ENCODE measurements at places on chromosomes 7 and 10. TPM values are rescaled to one million over a fixed set of nuclear protein-coding genes. Genes with fewer than 3 reads are reported as not detected.

DNA sequence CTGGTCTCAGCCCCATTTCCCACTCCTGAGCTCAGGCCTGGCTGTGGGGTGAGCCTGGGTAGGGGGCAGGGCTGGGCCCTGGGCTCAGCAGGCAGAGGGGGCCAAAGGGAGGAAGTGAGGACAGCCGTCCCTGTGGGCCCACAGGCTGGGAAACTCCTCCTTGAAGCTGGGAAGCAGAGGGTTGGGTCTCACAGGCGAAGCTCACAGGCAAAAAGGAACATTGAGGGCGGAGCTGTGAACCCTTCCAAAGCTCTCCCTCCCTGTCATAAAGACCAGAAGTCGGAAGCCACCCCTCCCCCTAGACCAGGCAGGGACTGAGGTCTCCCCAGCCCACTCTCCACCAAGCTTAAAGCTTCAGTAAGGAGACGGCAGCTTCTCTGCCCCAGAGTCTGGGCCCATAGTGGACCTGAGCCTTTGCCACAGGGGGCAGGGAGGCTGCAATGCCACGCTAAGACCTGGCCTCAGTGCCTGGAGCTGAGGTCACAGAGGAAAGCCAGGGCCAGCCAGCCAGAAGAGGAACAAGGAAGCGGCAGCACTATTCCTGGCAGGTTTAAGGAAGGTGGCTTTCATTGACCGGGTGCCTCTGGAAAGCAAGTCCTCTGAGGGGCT, 1.0 kb upstream of the KCP start:
- no peaks in the 10 kb centered on the region for H3K27me3 ChIP-seq
- peaks cover 4% of the 10 kb centered on the region for H3K4me1 ChIP-seq
- DNase-seq, result peak; percentile 63
- H3K4me3 ChIP-seq, result no peak overlapping the region

MKX gene
- not detected for total RNA-seq

DNA sequence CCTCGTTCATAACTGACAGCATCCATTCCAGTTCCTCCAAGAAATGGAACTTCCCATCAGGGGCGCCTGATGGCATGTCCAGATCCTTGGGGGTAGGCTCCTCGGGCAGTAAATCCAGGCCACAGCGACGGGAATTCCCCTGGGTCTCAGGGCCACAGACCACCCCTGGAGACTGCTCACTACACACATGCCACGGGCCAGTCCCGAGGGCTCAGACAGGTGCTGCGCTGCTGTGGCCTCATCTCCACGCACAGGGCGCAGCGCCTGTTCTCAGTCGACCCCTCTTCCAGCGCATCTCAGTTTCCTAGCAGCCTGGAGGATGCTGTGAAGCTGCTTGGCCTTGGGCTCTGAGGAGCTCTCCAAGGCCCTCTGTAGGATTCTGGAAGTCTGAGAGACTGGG, 473.5 kb upstream of the FOXK1 start:
- no peaks in the 10 kb centered on the region for H3K4me1 ChIP-seq
- H3K36me3 ChIP-seq, result no peaks in the 10 kb centered on the region
- no peak overlapping the region for H3K27ac ChIP-seq
- peak; percentile 64 for DNase-seq
- H3K4me3 ChIP-seq, result no peak overlapping the region
- H3K27me3 ChIP-seq, result no peaks in the 10 kb centered on the region

DNA sequence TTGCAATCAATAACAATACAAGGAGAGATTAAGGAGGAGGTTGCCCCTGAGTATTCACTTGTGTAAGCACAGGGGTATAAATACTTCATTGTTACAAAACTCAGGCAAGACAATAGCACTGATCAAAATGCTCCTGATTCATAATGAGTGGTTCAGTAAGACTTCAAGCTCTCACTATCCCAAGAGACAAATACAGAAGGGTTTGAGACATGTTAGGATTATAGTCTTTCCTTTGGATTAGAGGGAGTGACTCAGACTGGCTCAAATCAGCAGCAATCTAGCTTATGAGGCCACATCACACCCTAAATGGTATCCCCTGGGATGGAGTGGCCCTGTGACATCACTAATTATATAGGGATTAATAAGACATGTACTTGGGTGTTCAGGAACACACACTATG, 167.2 kb upstream of the HGF start:
- no peak for DNase-seq
- no peak overlapping the region for H3K4me3 ChIP-seq
- H3K27me3 ChIP-seq, result no peaks in the 10 kb centered on the region
- H3K27ac ChIP-seq, result no peak overlapping the region
- no peaks in the 10 kb centered on the region for H3K4me1 ChIP-seq
- H3K36me3 ChIP-seq, result no peaks in the 10 kb centered on the region

- no peaks in the 10 kb centered on the region for H3K4me1 ChIP-seq
- no peaks in the 10 kb centered on the region for H3K27me3 ChIP-seq
- no peak overlapping the region for H3K4me3 ChIP-seq
- H3K36me3 ChIP-seq, result no peaks in the 10 kb centered on the region
- no peak for DNase-seq
Observed at GRCh38 chr7:131302876-131303707, 24.6 kb upstream of the MKLN1 start.

SOSTDC1 gene
- total RNA-seq, result not detected

GRCh38 chr10:113027230-113027573, 77.2 kb downstream of the TCF7L2 start:
- H3K36me3 ChIP-seq, result no peaks in the 10 kb centered on the region
- no peak for DNase-seq
- H3K4me1 ChIP-seq, result peaks cover 7% of the 10 kb centered on the region
- H3K27me3 ChIP-seq, result no peaks in the 10 kb centered on the region

- no peaks in the 10 kb centered on the region for H3K4me1 ChIP-seq
- H3K27ac ChIP-seq, result no peak overlapping the region
- DNase-seq, result no peak
- H3K27me3 ChIP-seq, result no peaks in the 10 kb centered on the region
- H3K4me3 ChIP-seq, result no peak overlapping the region
- H3K36me3 ChIP-seq, result no peaks in the 10 kb centered on the region
Observed at GRCh38 chr7:51019191-51019844, 236.6 kb upstream of the GRB10 start.

Measured in spleen (tissue), 13 donors.